Stimulated activated CD8-positive, alpha-beta memory T cell treated with anti-CD3 and anti-CD28 coated beads, Interleukin-4, amount 100 ng/mL, for 4 hours (primary cell): ENCODE measurements at places on chromosomes 11 and 22.

DNA sequence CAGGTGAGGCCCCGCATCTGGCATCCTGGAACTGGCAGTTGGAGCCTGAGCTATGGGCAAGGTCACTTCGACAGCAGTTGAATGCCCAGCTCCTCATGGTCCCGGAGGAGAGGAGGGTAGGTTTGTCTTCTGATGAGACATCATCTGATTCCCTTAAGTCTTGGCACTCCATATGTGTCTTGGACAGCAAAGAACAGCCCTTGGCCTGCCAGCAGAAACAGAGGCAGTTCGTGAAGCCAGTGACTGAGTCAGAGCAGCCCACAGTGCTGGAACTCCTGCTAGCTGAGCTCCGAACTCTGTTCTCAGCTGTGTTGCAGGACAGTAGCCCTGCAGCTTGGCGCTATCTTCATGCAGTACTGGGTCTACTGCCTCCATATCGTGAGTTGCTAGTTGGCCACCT, 1.0 kb downstream of the DNHD1 start:
- DNase-seq, result no peak

- no peak for DNase-seq
These were observed 48.9 kb downstream of the TP53I11 start for GRCh38 chr11:44901786-44902185.

GRCh38 chr11:76244316-76244851, 38.1 kb upstream of the WNT11 start:
- no peak for DNase-seq

DNA sequence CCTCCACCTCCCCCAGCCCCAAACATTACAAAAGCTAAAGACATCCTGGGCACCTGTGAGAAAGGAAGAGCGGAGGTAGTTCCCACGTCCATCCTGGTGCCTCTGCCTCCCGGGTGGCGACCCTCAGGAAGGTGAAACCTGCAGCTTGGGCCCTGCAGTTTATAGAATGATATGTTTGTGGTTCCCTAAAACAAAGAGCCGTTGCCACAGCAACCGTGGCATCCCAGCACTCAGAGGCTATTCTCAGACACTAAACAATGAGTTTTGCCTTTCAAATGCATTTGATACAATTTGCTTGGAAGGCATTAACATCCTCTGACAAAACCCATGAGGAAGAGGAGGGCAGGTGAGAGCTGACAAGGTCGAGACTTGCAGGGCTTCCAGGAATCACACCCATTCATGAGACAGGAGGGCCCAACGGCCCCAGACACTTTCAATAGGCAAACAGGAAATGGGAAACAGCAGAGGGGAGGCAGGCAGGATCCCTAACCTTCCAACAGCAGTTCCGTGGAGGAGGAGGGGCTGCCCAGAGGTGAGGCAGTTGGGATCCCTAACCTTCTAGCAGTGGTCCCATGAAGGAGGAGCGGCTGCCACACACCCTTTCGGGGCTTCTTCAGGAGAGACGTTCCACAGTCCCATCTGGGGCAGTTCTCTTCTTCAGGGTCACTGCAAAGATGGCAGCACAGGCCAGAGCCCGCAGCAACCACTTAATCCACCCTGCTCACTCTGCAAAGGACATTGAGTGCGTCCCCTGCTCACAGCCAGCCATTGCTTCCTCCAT, 379.2 kb downstream of the SHANK2 start:
- no peak for DNase-seq

GRCh38 chr11:66548041-66548440, 1.3 kb downstream of the ACTN3 start:
- no peak for DNase-seq

DNA sequence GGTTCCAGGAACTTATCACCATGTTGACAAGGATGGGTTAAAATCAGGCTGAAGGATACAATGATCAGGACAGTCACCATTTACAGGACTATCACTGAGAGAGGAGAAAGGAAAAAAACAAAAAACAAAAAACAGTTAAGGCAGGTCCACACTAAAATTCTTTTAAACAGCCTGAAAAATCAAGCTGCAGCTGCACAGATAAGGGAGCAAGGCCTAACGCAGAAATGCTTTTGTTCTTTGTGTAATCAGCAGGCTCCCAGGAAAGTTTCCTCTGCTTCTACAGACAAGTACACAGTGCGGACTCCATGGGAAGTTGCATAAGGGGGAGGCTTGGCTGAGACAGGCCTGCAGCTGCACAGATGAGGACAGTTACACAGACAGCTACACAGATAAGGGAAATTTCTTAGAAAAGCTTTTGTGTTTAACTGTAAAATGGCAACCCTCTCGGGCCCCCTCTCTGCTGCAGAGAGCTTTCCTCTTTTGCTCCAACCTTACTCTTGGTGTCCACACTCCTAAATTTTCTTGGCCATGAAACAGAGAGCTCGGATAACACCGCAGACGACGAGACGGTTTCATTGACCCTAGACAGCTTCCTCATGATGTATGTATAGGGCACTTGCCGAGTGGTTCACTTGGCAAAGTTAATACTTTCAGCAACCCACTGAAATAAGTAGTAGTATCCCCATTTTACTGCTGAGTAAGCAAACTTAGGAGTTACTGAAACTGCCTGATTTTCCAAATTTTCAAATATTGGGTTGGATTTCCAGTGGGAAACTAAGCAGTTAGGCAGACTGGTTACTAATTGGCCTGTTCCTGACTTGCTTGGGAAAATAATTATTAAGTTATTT, 45.5 kb downstream of the PIWIL3 start:
- no peak for DNase-seq
